ENCODE measurements at places on chromosomes 4 and X. TPM values are rescaled to one million over a fixed set of nuclear protein-coding genes. Genes with fewer than 3 reads are reported as not detected.

The STPG2 gene
- 4.1 TPM for total RNA-seq

The GYG2 gene
- total RNA-seq = 5.6 TPM

The FAM47E gene
- total RNA-seq = 6.6 TPM

The TGIF2LX gene
- total RNA-seq = not detected

The THAP9 gene
- 22.2 TPM for total RNA-seq

The NR0B1 gene
- total RNA-seq = 0.31 TPM

The PCDH7 gene
- 126 TPM for total RNA-seq

The ADGRA3 gene
- total RNA-seq = 96.7 TPM

The MAGEA2B gene
- total RNA-seq = not detected

The ZNF732 gene
- 3.1 TPM for total RNA-seq

All from parietal lobe (tissue), 2 donors.